ENCODE measurements at places on chromosomes 13 and 19. TPM values are rescaled to one million over a fixed set of nuclear protein-coding genes. Genes with fewer than 3 reads are reported as not detected.
A peak's percentile ranks its signal among the peaks of the same experiment; 100 is the strongest.

Gene CCDC70
- not detected for total RNA-seq

Gene C1QTNF9
- 3.9 TPM for total RNA-seq

Gene ONECUT3
- not detected for total RNA-seq

Gene PSG1
- not detected for total RNA-seq

Gene ZNF541
- 0.47 TPM for total RNA-seq

Gene NAXD
- 30.1 TPM for total RNA-seq

Gene GGN
- total RNA-seq = 0.15 TPM

Gene ZNF66
- 1.5 TPM for total RNA-seq

Gene FBN3
- not detected for total RNA-seq

Gene CKM
- total RNA-seq = 6,589 TPM

Gene ZNF480
- total RNA-seq = 16.0 TPM

Gene MBD3L2
- not detected for total RNA-seq

Gene LSM7
- 43.8 TPM for total RNA-seq

Gene PRPF31
- total RNA-seq = 43.2 TPM

DNA sequence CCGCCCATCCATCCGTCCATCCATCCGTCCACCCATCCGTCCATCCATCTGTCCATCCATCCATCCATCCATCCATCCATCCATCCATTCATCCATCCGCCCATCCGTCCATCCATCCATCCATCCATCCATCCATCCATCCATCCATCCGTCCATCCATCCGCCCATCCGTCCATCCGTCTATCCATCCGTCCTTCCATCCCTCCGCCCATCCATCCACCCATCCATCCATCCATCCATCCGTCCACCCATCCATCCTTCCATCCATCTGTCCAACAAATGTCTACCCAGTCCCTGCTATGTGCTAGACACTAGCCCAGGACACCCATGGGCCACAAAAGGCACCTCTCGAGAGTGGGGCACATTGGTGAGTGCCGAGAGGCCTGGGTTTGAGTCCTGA lies 15.7 kb downstream of the LRRC4B start:
- no peak for DNase-seq

DNA sequence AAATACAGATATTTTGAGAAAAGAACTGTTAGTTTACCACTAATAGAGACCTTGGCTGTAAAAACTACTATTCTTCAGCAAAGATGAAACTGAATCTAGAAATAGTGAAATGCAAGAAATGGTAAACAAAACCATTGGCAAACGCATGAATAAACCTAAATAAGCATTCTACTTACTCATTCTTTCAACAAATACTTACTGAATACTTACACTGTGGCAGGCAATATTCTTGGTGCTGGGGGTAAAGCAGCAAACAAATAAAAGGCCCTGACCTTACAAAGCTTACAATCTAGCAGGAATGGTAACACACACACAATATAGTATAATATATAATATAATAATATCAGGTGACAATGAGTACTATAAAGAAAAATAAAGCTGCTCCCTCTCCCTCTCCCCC lies 38.7 kb downstream of the KATNAL1 start:
- no peak for DNase-seq

GRCh38 chr13:111327730-111328573 lies 7.5 kb downstream of the TEX29 start:
- DNase-seq = no peak

- DNase-seq = peak; percentile 92
Observed at GRCh38 chr19:58559275-58560006, 1.0 kb upstream of the UBE2M start.

GRCh38 chr13:86554066-86554465 lies 754.8 kb upstream of the SLITRK6 start:
- no peak for DNase-seq

DNA sequence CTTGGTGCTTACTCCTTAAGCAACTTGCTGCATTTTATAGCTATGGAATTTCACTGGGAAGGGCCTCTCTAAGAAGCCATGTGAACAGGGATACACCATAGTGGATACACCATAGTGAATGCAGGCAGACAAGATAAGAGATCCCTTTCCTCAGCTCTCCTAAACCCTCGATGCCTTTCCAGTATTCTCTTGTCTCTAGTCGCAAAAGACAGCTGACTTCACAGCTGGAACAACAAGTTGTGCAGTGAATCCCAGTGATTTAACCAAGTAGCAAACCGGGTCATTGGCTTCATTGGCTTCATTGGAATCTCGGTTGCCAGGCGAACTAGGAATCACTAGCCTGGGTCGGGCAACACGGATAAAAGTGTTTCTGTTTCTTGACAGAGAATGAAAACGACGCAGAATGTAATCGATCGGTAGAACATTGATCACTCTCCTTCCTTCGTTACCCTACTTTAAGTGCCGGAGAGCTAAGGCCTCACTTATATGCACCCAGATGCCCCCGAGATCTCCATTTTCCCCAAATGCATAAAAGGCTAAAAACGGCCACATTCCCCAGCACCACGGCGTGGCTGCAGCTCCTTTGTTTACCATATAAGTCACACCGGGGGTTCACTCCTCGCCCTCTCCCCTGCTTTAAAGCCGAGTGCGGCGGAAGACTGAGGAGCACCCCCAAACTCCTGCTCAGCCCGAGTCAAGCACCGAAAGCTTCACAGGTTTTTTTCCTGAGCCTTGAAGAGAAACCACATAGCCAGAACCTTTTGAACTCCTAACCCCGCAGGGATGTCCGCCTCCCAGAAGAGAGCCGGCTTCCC lies 674 bp downstream of the TRPC4 start:
- DNase-seq = no peak

DNA sequence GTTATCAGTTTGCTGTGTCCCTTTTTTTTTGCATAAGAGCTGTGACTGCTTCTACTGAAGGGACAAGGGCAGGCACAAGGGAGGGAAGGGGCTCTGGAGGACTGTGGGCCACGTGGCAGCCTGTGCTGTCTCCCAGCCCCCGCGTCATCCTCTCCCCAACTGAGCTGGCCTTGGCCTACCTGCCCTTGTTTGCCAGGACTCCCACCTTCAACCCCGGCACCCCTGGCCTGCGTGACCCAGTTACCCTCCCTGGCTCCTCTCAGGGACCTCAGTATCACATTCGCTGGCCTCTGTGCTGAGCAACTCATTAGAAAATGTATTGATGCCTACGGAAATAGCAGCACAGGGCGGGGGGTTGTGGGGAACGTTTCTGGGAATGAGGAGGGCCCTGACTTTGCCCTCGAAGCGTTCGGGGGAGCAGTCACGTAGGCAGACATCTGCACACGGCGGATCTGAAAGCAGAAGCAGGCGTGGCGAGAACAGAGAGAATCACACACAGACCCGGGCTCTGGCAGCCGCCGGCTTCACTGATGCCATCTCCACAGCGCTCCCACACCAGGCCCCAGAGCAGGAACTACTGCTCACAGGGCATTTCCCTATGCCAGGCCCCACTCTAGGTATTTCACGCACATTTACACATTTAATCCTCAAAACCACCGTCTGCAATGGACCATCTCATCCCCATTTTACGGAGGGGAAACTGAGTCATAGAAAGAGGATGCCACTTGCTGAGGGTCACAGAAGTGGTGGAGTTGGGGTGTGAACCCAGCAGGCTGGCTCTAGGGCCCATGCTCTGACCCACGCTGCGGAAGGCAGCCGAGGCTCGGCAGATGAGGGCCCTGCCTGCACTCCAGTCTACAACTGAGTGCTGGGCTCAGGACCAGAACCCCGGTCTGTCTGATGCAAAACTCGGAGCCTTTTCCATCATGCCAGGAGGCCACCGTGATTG lies 5.7 kb upstream of the ATF5 start:
- DNase-seq = peak; percentile 38

- peak; percentile 61 for DNase-seq
Observed at GRCh38 chr13:111115061-111115964, at the start of gene ARHGEF7. Gene ARHGEF7 (plus strand): TSS chr13:111115310. CDS start chr13:111115527, 217 bp downstream.

DNA sequence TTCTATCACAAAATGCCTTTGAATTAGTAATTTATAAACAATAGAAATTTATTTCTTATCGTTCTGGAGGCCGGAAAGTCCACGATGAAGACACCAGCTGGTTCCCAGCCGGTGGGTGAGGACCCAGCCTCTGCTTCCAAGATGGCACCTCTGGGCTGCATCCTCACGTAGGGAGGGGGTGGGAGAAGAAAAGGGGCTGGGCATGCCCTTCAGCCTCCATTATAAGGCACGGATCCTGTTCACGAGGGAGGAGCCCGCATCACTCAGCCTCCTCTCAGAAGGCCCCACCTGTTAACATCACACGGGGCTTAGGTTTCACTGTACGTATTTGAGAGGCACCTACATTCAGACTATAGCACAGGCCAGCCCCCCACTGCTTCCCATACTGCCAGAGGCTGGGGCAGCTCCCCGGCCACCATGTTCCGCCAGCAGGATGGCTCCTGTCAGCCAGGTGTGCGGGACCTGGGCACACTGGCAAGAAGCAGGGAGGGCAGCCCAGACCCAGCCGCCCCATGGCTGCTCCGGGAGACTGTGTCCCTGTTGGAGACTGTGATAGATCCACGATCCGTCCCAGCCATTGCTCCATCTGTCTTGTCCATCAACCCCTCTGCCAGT lies 131.6 kb downstream of the SOX1 start:
- DNase-seq = no peak

DNA sequence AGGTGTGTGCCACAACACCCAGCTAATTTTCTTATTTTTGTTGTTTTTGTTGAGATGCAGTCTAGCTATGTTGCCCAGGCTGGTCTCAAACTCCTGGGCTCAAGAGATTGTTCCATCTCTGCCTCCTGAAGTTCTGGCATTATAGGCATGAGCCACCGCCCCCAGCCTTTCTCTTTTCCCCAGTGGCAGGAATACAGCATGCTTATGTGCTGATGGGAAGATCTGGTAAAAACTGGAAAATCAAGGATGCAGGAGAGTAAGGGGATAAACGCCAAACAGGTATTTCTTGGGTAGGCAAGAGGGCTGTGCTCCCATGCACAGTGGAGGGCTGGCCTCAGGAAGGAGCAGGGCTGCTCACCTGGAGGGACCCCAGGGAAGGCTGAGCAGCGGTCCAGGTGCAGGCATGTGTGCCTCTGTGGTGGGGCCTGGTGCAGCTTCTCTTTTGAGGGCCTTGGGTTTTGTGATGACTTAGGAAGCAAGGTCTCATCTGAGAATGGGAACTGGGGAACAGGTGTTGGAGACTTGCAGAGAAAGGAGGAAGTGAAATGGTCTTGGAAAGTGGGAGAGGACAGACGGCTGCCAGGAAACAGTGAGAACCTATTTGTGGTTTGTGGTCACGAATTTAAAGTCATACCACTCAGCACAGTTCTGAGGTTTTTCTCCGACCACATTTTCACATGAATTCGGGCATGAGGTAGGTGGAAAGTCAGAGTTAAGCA lies 106.5 kb downstream of the TEX26 start:
- no peak for DNase-seq

DNA sequence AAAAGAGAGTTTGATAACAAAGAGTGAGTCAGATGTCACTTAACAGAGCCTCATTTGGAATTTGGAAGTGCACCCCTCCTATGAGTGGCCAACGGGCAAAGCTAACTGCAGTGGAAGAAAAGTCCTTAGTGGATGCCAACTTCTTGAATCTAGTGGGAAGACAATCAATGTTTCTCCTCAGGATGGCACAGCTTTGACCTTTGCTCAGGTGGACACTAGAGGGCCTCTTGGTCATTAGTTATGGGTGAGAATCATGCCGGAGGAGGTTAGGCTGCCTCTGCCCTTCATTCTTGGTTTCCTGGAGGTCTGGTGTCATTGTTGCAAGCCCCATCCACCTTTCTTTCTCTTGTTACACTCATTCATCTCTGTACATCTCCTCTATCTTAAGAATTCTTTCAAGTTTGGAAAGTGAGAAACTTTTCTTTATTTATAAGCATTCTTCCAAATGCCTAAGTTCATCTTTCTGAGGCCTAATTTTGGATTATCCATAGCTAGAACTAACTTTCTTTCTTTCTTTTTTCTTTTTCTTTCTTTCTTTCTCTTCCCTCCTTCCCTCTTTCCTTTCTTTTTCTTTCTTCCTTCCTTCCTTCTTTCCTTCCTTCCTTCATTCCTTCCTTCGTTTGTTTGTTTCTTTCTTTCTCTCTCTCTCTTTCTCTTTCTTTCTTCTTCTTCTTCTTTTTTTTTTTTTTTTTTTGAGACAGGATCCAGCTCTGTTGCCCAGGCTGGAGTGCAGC lies 327.2 kb upstream of the TSHZ3 start:
- no peak for DNase-seq

- no peak for DNase-seq
Observed at GRCh38 chr19:46950526-46951170, 69.0 kb upstream of the NPAS1 start.

GRCh38 chr19:32471095-32471494 lies 65.5 kb downstream of the DPY19L3 start:
- DNase-seq = peak; percentile 63

DNA sequence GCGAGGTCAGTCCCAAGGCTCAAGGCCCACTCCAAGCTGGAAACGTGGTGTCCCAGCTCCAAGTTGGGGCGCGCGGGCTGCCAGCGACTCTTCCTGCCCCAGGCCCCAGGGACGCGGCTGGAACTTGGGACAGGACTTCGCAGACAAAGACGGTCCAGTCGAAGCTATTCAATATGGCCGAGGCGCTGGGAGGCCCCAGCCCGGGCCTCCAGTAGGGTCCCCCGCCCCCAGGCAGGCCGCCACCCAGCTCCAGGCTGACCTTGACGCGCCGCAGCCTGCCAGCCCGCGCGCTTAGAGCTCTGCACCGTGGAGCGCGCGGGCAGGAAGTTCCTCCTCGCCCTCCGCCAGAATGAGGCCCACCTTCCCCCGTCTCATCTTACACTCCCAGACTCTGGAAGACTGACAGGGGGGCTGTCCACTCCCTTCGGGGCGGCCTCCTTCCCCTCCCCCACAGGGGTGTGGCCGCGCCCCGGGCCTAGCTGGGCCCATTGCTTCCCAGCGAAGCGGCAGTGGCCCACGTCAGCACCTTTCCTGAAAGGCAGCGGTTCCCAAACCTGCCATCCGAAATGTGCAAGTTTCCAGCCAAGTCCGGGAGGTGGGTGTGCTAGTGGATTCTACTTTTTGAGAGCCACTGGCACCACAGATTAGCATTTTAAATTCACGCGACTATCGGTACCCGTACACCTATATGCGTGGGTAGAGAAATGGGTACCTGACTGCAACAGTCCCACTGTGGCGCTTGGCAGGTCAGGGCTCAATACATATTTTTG lies at the start of gene CCDC8:
TSS of gene CCDC8 (minus strand) at position 303 of the 770 bp plus-strand sequence. CDS start 754 bp downstream, outside the sequence.
- peak; percentile 93 for DNase-seq

DNA sequence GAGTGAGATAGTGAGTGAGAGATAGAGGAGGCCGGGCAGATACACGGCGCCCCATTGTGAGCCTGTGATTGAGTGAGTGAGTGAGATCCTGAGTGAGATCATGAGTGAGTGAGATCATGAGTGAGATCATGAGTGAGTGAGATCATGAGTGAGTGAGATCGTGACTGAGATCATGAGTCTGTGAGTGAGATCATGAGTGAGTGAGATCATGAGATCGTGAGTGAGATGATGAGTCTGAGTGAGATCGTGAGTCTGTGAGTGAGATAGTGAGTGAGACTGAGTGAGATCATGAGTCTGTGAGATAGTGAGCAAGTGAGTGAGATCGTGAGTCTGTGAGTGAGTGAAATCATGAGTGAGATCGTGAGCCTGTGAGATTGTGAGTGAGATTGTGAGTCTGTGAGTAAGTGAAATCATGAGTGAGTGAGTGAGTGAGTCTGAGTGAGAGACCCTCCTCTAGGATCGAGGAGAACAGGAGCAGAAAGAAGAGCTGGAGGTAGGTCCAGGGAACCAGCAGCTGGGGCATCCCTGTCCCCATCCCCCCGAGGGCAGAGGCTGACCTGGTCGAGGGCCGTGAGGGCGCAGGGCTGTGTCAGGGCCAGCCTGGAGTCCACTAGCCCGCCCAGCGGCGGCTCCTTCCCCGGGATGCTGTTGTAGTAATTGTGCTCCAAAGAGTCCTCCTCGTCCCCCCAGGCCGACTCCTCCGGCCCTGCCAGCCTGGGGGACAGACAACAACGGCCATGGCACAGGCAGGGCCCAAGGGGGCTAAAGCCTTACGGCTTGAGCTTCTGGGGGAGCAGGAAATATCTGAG lies 25.4 kb upstream of the C2CD4C start:
- DNase-seq = no peak

- no peak for DNase-seq
Observed at GRCh38 chr19:36748431-36749275, 24.0 kb downstream of the ZNF850 start.

All from left ventricle myocardium superior (tissue), 1 donor.